PC-9 (cell line): ENCODE measurements at places on chromosomes 7 and 10.

DNA sequence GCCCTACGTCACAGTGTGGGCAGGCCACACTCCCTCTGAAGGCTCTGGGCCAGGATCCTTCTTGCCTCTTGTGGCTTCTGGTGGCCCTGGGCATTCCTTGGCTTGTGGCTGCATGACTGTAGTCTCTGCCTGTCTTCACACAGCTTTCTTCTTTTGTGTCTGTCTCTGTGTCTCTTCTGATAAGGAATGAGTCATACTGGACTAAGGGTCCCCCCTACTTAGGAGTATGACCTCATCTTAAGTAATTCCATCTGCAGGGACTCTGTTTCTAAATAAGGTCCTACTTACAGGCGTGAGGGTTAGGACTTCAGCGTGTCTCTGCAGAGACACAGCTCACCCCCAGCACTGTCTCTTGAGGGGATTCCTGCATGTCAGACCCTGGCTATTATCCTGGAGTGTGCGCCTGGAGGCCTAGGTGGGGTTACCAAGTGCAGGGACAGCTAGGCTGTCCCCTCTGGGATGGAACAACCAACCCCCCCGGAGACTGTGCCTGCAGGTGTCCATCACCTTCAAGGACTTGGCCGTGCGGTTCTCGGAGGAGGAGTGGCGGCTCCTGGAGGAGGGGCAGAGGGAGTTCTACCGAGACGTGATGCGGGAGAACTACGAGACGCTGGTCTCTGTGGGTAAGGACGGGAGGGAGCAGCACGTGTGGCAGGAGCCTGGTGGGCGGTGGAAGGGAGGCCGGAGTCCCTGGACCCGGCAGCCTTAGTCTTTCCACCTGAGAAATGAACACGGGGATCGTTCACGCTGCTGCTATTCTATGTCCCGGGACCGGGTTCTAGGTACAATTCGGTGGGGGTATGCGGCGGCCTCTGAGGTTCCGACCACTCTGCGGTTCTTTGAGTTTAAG is 54.1 kb downstream of the ZNF467 start:
- DNase-seq: no peak

DNA sequence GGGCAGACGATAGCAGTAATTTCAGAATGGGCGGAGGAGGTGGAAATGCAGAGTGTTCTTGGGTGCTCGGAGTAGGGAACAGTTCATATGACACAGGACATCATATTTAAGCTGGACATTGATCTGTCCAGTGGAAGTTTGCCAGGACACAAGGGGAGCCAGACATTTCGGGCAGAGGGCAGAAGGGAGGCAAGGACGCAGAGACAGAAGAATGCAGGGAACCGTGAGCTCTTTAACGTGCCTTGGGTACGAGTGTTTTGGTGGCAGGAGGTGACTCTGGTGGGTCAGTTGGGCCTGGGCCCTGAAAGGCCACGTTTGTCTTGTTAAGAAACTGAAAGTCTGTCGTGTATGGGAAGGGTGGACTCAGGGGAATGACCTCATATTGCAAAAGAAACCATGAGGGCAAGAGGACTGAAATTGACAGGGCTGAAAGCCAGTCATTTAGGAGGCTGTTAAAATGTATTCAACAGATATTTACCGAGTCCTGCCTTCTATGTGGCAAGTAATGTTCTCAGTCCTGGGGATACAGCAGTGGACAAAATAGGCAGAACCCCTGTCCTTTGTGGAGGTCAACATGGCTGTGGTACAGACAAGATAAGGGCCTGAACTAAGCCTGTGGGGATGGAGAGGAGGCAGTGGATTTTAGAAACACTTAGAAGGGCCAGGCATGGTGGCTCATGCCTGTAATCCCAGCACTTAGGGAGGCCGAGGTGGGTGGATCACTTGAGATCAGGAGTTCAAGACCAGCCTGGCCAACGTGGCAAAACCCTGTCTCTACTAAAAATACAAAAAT is 2.2 kb downstream of the OPTN start:
- no peak for DNase-seq

GRCh38 chr10:6916601-6917000 is 336.5 kb upstream of the PRKCQ start:
- DNase-seq: no peak

DNA sequence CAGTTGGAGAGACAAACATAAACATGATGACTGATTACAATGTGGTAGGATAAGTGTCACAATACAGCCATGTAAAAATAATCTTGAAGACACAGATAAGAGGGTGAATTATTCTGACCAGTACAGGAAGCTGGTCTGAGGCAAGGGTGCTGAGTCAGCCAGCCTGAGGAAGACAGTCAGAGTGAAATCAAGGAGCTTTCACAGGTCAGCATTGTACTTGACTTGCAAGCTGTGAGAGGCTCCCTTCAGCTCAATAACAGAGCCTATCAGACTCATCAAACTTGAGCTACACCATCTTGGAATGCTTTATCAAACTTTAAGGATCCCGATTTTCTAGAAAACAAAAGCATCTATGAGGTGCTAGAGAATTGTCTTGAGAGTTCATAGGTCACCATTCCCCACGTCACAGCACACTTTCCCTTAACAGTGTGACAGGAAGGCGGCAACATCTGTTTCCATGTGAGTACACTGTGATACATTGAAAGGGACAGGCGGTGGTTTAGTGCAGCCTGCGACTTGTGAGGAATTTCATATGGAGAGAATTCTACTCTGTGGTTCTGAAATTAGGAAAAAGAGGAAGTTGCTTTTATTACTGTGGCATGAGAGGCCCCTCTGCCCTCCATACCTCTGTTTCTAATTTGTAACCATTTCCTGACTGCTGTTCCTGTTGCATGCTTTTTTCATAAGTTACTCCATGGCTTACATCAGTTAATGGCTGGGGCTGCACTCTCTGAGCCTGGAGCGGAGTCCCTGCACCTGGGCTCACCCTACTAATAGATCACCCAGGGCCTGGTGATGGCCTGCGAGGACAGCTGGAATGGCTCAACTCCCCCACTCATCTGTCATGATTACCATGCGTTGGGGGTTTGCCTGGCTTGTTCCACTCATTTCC is 417.1 kb downstream of the SUGCT start:
- no peak for DNase-seq

GRCh38 chr7:105202616-105203015 is 186.1 kb downstream of the SRPK2 start:
- DNase-seq: no peak

DNA sequence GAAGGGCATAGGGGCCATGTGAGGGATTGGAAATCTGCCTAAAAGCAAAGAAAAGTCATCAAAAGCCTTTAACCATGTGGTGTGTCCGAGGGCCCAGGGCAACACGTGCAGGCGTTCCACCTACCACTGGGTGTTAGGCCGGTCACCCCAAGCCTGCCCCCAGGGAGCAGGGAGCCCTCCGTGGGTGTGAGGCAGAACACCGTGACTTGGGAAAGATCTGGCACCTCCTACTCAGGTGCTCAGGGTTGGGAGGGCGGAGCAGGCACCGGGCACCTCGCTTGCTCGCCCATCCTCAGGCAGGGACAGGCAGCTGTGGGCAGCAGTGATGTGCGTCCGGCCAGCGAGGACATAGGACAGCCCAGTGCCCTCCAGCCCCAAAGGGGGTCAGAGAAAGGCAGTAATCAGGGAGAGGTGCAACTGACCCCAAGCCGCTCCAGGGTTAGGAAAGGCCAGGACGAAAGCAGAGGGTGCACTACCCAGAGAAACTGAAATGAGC is 80.7 kb upstream of the CHST15 start:
- no peak for DNase-seq

DNA sequence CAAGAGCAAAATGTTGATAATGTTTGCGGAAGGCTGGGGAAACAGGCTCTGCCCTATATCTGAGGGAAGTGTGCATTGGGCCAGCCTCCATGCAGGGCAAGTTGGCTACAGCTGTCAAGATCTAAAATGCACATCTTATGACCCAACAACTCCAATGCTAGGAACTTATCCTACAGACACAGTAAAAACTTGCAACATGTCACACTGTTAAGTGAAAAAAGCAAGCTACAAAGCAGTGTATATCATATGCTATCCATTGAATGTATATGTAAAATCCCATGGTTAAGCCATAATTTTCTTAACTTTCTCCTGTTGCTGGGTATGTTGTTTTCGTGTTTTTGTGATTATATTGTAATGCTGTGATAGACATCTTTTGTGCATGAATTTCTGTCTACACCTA is 16.3 kb upstream of the KAT6B start:
- no peak for DNase-seq

- no peak for DNase-seq
These were observed 9.2 kb downstream of the LGI1 start for GRCh38 chr10:93766918-93767317.

- no peak for DNase-seq
These were observed 370.1 kb downstream of the PRPF18 start for GRCh38 chr10:13956826-13957225.

DNA sequence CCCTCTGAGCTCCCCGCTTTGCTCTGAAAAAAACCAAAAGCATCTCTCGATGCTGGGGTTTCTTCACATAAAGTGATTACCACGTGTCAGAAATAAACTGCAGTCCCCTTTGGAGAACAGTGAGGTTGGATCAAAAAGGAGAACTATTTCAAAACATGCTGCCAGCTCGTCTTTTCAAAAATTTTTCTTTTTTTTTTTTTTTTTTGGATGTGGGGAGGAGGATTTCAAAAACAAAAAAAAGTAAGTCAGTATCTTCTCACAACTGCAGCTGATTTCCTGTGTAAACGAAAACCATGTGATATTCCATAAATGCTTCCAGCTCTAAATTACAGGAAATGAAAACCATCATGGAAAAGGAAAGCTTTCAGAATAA is 155.0 kb upstream of the LYZL2 start:
- no peak for DNase-seq

- peak; percentile 6 for DNase-seq
These were observed 23.2 kb downstream of the CALCR start for GRCh38 chr7:93551063-93551895.

GRCh38 chr10:132993271-132994184 is 51.2 kb upstream of the CFAP46 start:
- no peak for DNase-seq

DNA sequence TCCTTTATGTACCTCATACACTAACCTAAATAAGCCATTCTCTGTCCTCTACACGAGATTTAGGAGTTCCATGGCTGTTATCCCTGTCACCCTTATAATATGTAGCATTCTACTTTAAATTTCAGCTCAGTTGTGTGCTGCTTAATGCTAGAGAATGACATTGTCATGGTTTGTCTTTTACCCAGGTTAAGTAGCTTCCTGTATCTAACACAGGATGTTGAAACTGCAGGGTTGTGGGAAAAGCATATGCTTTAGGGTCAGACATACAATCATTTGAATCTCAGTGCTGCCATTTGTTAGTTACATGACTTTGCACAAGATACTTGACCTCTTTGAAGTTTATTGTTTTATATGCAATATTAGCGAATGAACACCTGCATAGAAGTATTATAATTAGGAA is 235.1 kb upstream of the CACNA2D1 start:
- no peak for DNase-seq

DNA sequence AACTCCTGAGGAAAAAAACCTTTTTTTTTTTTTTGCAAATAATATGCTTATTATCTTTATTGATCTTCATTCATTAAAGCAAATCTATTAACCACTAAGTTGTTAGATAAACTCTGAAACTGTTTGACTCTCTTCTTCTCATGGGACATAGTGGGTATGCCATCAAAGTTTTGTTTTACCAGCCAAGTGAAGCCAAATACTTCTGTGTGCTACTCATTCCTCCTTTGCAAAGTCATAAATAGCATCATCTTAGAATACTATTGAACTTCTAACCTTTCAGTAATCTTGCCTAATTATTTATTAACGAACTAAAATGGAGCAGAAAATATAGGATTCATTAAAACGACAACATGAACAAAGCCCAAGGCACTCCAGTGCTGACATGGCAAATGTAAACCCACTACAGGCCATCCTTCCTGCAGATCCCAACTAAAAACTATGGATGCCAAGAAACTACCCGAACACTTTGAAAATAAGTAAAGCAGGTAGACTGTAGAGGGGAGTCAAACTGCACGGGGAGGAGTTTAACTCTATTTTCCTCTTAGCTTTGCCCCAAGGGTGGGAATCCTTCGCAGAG is 61.2 kb upstream of the ODAD2 start:
- DNase-seq: no peak

- no peak for DNase-seq
These were observed 27.3 kb downstream of the MACC1 start for GRCh38 chr7:20189852-20190251.

DNA sequence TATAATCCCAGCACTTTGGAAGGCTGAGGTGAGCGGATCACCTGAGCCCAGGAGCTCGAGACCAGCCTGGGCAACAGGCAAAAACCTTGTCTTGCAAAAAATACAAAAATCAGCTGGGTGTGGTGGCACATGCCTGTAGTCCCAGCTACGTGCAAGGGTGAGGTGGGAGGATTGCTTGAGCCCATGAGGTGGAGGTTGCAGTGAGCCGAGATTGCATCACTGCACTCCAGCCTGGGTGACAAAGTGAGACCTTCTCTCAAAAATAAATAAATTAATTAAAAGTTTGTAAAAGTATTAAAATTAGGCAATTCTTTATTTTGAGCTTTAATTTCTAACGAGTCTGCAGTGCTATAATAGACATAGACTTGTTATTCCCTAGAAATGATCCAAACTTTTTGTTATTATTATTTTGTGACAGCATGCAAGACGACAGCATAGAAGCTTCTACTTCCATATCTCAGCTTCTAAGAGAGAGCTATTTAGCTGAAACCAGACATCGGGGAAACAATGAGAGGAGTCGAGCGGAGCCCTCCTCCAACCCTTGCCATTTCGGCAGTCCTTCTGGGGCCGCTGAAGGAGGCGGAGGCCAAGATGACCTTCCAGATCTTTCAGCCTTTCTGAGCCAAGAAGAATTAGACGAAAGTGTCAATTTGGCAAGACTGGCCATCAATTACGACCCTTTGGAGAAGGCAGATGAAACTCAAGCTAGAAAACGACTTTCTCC is 11.9 kb downstream of the MYPN start:
- DNase-seq: no peak

GRCh38 chr10:51368943-51369342 is 294.7 kb downstream of the PRKG1 start:
- DNase-seq: no peak

GRCh38 chr7:158316466-158317031 is 271.1 kb downstream of the PTPRN2 start:
- DNase-seq: no peak

GRCh38 chr7:135466442-135467206 is 43.3 kb downstream of the CNOT4 start:
- no peak for DNase-seq

GRCh38 chr10:44253769-44254462 is 131.0 kb downstream of the CXCL12 start:
- no peak for DNase-seq

DNA sequence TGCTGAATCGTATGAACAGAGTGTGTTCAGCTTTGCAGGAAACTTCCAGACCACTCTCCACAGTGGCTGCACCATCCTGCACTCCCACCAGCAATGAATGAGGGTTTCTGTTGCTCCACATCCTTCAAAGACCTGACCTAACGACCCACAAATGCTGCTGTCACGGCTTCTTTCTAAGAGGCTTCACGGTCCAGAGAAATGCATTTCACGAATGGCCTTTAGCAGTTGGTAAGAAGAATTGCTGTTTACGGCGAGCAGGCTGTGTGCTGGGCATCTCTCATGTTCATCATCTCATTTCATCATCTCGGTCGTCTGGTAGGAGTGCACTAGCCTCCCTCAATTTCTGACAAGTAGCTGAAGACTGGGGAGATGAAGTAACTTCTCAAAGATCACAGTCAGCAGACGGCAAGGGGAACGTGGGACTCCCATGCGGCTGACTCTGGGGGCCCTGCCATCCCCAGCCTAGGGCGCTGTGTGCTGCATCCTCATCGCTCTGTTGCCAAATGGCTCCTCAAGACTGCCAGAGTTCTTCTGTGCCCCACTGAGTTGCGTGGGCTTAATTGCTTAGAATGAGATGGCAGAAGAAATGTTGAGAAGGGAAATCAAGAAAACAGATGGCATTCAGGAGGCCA is 72.9 kb downstream of the ADARB2 start:
- no peak for DNase-seq
